Kasumi-1 (cell line): ENCODE measurements at places on chromosomes 12 and 14.

DNA sequence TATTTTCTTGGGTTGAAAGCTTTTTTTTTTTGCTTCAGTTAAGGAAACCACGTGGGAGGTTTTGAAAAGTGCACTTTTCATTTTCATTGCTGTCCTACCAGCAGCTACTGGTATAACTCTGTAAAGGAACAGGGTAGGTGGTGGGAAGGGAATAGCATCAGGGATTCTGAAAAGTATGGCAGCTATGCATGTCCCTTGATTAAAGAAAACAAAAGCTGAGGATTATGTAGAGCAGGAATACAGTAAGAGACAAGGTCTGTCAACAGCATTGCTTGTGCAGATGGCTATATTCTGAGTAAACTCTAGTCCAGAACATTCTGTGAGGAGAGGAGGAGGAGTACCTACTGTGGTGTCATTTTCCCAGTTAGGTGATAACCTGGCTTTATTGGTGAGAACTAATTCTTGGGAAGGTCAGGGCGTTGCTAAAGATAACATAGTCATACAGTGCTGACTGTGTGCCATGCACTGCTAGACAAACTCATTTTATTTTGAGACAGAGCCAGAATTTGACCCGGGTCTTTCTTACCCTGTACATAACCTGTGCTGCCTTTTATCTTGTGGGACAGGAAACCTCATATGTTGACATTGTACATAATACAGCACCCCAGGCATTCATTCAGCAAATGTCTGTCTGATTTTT is 80.3 kb upstream of the TRAF3 start:
- no peak for DNase-seq

DNA sequence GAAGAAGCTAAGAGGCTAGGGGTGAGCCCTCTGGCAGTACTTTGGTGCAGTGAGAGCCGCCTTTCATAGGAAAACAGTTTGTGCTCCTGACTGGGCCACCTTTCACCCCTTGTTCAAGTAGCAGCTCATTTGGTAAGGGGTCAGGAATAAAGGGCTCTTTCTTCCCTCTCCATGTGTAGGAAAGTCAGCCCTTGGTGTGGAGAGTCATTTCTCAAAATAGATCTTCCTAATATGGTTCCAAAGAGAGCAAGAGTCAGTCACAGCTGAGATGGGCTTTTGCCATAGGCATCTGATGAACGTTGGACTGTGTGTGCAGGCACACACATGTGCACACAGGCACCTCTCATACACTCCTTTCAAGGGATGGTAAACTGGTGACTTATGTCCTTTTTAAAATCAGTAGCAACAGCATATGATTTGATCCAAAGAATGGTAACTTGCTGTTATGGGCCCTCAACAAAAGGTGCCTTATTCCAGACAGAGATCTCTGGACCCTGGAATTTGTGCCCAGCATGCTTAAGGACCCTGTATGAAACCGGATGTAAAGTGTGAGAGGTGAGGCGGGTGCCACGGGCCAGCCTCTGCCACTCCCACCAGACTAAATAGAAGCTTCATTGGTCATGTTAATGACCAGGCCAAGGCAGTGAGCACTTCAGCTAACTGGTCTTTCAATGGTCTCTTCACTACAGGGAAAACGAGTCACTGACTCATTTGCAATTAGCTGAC is 16.7 kb upstream of the RIC8B start:
- no peak for DNase-seq

GRCh38 chr14:87042354-87042753 is 950.6 kb downstream of the GALC start:
- DNase-seq, result no peak

- DNase-seq, result no peak
These were observed 9.0 kb upstream of the PAX9 start for GRCh38 chr14:36652542-36653201.

DNA sequence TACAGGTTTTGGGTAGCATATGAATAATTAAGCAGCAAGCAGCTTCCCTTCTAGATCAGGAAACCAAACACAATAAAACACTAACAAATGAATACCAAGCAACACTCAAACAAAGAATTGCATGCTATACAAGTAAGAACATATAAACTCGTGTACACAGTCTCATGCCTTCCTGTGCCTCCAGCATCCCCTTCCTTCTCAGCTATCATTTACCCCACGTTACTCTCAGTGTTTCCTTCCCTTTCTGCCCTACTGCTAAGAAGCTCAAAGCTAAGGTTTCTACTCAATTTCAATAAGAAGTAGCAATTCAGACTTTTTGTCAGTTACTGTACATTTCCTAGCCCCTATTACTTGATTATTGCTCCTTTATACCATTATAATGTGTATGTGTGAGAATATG is 81.0 kb downstream of the DUSP16 start:
- no peak for DNase-seq

- DNase-seq, result no peak
These were observed 17.5 kb downstream of the KCNH5 start for GRCh38 chr14:63027719-63028118.
